Airway epithelial cell (primary cell): ENCODE measurements at places on chromosomes 4 and X. TPM values are rescaled to one million over a fixed set of nuclear protein-coding genes. Genes with fewer than 3 reads are reported as not detected.

Gene MGAT4D
- not detected in 2 replicates for total RNA-seq

Gene C4orf51
- total RNA-seq, result not detected in 2 replicates

Gene CXCL10
- total RNA-seq, result 0.65 TPM in 1 of 2 replicates, not detected in the other

Gene HSD17B13
- not detected in 2 replicates for total RNA-seq

Gene NAP1L3
- total RNA-seq, result 0.19 TPM in 1 of 2 replicates, not detected in the other

Gene NWD2
- 0.07 TPM in 1 of 2 replicates, not detected in the other for total RNA-seq

Gene RBMXL3
- not detected in 2 replicates for total RNA-seq

Gene TMPRSS11E
- 10.4 and 18.1 TPM in 2 replicates for total RNA-seq

Gene SOX3
- total RNA-seq, result not detected in 2 replicates

Gene LRAT
- 1.3 and 1.4 TPM in 2 replicates for total RNA-seq
